ENCODE measurements at places on chromosomes 1 and 21.

DNA sequence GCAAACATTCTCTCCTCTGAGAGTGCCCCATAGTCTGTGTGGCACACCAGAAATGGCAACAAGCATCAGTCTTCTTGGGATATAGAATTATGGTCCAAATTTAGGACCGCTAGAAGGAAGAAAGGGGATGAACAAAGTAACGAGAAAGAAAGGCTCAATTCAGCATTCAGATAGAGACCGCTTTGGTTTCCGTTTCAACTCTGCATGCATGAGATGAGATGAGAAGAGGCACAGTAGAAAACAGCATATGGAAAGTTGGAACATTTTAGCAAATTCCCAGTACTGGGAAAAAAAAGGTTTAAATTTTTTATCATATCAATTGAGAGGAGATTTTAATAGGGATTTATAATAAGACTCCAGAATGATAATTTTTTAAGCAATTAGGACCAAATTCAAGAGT is 595.5 kb upstream of the CHRM3 start:
- DNase-seq: no peak

DNA sequence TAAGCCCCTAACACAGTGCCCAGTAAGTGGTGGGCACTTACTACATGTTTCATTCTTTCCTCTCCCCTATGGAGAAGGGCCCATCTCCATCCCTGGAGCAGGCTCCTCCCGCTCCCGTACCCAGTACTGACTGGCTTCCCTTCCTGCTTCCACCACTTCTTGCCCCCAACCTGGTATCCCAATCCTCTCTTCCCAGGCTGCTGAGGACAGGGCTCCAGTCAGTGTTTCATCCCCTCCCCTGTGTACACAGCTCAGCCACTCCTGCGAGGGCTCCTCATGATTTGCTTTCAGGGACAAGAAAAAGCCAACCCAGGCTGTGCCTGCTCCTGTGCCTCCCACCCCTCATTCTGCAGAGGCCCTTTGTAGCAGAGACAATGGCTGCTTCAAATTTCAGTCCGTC is 20.8 kb upstream of the ETV3 start:
- no peak for DNase-seq

- DNase-seq: no peak
Observed at GRCh38 chr1:9846611-9847171, 22.9 kb upstream of the CLSTN1 start.

- DNase-seq: no peak
Observed at GRCh38 chr1:188365874-188366273, 1537.1 kb downstream of the PLA2G4A start.

Measured in stimulated activated CD4-positive, alpha-beta T cell treated with anti-CD3 and anti-CD28 coated beads, Interleukin-15, amount 100 ng/mL, for 48 hours (primary cell).